ENCODE measurements at places on chromosomes 3 and 15.

DNA sequence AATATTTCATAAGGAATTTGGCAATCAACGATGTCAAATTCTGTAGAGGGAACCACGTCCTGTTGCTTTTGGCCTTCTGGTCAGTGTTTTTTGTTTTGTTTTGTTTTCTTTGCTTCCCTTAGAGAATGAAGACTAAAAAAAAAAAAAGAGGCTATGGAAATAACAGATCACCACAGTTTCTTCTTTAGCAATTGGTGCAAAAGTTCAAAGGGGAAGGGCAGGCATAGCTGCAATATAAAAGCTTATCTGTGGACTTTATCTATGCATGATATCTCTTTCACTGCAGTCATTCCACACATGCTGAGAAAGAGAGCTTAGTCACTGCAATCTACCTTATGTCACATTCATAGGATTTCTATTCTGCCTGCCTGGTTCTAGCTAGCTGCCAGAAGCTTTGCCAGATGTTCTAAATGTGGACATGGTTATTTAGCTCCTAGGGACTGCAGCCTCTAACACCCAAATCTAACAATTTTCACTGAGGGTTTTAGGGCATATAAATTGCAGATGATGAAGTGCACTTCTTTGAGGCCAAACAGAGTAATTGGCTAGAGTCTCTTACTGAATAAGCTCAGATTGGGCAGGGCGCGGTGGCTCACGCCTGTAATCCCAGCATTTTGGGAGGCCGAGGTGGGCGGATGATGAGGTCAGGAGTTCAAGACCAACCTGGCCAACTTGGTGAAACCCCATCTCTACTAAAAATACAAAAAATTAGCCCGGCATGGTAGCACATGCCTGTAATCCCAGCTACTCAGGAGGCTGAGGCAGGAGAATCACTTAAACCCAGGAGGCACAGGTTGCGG lies 637.2 kb downstream of the NTRK3 start:
- DNase-seq, result no peak

GRCh38 chr3:108414007-108414406 lies 96.4 kb downstream of the MYH15 start:
- DNase-seq, result no peak

DNA sequence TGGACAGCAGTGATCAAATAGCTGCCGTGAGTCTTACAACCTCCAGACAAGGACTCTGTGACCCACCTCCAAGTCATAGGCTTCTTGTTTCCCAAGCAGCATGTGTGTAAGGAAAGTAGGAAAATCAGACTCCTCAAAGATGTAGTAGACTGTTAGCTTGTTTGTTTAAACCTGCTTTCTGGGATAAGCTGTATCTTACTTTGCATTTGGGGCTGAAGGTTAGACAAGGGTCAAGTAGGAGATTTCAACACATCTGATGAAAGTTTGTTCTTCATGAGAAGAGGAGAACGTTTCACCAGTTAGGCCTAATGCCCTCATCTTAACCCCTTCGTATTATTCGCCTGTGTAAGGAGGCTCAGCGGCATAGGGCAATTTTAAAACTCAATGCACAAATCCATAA lies 756.4 kb upstream of the NR2F2 start:
- no peak for DNase-seq

DNA sequence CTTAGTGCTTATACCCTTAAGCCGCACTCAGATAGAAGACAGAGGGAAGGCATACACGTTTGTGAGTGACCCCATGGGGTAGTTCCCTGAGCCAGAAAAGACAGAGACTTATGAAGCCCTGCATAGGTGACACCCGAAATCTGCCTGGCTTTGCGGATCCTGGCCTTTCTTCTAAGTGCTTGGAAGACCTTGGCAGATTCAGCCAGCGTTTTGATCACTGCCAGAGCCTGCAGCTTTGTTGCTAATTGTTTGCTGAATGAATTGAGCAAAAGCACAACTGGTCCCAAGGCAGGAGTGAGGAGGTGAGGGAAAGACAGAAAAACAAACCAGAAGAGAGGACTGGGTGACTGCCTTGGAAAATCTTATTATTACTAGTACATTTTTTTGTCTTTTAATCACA lies 168.3 kb upstream of the ICE2 start:
- DNase-seq, result no peak

DNA sequence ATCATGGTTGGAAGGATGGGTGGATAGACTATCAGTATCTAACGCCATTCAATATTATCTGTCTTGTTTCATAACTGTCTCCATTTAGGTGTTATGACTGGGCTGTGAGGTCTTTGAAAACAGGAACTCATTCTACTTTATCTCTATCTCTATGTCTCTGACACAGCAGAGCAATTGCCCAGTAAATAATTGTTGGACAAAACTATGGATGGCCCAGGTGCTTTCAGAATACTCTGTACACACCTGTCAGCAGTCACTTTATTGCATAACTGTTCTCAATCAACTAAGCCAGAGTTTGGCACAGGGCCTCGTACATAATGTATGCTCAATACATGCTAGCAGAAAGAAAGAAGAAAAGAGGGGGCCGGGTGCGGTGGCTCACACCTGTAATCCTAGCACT lies 210.3 kb downstream of the OPA1 start:
- no peak for DNase-seq

DNA sequence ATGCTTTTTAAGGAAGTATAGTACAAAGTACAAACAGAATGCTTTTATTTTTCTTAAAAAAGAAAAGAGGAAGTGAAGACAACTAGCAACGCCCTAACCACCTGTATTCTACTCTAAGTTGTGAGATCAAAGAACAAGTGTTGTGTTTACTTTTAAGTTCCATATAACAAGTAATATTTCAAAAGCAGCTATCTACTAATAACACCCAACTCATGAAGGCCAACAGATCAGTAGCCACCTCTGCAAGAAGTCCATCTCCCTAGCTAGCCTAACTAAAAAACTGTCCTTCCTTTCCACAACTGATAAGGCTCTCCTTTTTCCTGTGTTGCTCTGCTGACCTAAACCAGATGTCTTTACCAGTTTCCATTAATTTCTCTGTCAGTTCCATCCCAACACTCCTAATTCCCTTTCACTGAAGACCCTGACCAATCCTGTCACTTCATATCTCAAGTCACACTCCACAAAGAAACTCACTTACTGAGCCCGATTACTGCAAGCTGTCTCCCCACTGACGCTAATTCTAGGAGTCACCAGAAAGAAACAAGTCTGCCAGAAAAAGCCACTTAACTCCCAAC lies 26.9 kb downstream of the PHC3 start:
- DNase-seq, result no peak

Data from NCI-H1417 treated with DMSO at 0.1 percent for 48 hours (cell line).